ENCODE measurements at places on chromosomes 2 and 18.

DNA sequence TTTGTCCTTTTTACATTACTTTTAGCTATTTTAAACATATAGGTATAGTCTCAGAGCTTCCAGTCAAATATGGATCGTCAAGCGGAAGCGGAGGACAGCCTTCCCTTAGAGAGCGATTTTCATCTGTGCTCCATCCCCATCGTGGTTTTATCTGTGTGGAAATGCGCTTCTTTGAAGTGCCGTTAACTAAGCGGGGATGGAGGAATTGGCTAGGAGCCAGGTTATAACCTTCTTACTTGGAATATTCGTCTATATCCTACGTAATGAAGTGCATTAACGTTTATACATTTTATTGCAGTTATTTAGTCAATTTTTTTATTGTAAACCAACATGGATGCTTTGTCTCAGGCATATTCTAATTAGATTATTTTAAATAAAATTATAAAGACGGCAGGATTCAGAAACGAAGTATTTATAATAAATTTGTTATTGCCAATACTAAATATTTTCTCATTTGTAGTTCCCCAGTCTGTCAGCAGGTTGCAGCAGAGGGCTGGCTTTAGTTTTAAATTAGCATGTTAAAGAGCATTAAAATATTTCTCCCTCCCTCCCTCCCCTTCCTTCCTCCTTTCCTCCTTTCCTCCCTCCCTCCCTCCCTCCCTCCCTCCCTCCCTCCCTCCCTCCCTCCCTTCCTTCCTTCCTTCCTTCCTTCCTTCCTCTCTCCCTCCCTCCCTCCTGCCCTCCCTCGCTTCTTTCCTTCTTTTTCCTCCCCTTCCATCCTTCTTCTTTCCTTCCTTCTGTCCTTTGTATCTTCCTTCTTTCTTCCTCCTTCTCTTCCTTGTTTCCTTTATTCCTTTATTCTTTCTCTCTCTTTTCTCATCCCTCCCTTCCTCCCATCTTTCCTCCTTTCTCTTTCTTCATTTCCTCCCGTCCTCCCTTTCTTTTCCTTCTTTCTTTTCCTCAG is 80.6 kb upstream of the DOCK10 start:
- DNase-seq, result no peak

- DNase-seq, result no peak
Measured at GRCh38 chr2:187528042-187528441, 26.2 kb downstream of the TFPI start.

GRCh38 chr2:169042856-169043255 is 11.7 kb upstream of the ABCB11 start:
- DNase-seq, result no peak

- no peak for DNase-seq
Measured at GRCh38 chr2:74725287-74725686, 71.2 kb downstream of the SEMA4F start.

DNA sequence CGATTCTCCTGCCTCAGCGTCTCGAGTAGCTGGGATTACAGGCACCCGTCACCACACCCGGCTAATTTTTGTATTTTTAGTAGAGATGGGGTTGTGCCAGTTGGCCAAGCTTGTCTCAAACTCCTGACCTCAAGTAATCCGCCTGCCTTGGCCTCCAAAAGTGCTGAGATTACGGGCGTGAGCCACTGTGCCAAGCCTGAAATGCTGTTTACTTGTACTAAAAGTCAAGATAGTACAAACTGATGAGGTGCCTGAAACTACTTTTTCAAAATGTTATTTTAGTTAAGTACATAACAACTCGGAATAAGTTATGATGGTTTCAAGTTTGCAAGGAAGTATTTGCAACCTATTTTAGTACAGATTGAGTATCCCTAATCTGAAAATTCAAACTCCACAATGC is 85.7 kb downstream of the CEP192 start:
- DNase-seq, result no peak

GRCh38 chr2:41871080-41871479 is 176.7 kb upstream of the PKDCC start:
- no peak for DNase-seq

- no peak for DNase-seq
Measured at GRCh38 chr2:120561379-120562035, 174.2 kb upstream of the GLI2 start.

- no peak for DNase-seq
Measured at GRCh38 chr2:28359222-28360057, 33.2 kb upstream of the FOSL2 start.
